ENCODE measurements at places on chromosomes 11 and 22.

DNA sequence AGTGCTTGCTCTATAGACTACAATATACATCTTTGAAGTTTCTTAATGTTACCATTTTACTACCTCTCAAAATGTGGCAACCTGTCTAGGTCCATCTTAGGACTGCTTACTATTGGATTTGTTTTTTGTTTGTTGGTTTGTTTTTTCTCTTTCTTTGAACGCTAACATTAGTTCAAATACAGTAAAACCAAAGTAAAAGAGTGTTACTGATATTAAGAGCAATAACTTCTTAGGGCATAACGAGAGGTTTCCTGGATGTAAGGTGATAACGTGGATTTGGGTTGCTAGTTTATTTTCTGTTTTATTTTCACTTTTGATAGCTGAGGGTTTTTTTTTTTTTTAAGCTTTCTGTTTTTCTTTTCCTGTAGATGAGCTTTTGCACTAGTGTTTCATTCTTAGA, 43.6 kb downstream of the TMEM135 start:
- no peak for ATAC-seq

- ATAC-seq: no peak
These were observed 2.6 kb upstream of the MS4A2 start for GRCh38 chr11:60085909-60086308.

GRCh38 chr11:80083531-80083951, 642.7 kb upstream of the TENM4 start:
- ATAC-seq: no peak

GRCh38 chr11:15525582-15525981, 410.9 kb downstream of the INSC start:
- no peak for ATAC-seq

- no peak for ATAC-seq
These were observed 5.5 kb downstream of the B3GAT1 start for GRCh38 chr11:134406264-134407185.

Data from SK-N-SH treated with all-trans-retinoic acid at 6 μM for 48 hours (cell line).